ENCODE measurements at places on chromosomes 6 and 20.

GRCh38 chr6:130890521-130890971, 63.3 kb downstream of the SMLR1 start:
- no peak for DNase-seq

- no peak for DNase-seq
Observed at GRCh38 chr20:33766686-33767085, 34.9 kb downstream of the ZNF341 start.

DNA sequence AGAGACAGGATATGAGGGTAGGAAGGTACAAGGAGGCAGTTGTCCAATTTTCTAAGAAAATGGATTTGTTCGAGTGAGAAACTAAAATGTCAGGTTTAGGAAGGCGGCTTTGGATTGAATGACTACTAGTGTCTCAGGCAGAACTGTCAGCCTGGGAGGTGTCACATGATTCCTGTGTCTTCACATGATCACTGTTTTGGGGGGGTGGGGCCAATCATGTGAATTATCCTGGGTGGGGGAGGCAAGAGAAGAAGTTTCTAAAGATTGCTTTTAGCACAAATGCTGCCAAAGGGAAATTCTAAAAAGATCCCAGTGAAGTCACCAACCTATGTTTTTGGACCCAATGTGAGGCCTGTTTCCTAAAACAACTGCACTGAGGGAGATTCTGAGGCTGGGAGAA, 2.3 kb downstream of the SIRPA start:
- no peak for DNase-seq

DNA sequence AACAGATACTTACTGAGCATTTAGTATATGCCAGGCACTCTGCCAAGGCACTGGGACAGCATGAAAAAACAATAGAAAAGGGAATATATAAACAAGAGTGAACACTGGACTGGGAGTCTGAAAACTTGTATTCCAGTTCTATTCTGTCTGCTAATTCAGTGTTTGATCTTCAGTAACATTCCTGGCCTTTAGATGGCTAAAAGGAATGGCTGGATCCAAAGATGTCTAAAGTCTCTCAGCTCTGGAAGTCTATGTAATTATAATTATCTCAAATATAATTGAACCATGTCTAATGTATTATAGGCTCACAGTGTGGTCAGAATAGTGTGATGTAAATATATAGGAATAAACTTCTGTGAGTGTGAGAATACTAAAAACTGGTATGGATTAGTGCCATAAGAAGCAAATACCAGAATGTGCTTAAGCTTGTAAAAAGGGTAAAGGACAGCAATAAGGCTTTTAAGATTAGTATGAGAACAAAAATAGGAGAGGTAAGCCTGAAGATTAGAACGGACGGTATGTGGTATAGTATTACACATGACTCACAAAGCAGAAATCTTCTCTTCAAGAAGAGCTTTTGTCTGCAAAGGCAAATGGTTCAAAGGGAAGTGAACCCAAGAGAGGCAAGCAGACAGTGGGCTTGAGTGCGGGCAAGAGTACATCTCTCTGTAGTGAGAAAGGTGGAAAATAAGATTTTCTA, 68.5 kb downstream of the TMEM200A start:
- DNase-seq: peak; percentile 20

DNA sequence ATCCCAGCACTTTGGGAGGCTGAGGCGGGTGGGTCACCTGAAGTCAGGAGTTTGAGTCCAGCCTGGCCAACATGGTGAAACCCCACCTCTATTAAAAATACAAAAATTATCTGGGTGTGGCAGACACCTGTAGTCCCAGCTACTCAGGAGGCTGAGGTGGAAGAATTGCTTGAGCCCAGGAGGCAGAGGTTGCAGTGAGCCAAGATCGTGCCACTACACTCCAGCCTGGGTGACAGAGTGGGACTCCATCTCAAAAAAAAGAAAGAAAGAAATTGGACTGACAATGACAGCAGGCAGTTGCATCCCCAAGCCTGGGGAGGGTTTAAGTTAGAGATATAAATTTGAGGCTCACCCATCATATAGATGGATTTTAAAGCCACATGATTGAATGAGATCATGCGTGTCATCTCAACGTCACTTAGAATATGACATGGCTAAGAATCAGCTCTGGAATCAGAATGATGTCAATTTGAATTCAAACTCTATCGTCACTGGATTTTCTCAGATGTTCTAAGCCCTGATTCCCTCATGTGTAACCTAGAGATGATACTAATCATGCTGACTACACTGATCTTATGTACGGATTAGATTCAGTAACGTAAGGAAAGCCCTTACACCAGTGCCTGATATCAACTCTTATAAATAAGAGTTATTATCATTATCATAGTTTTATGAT, 534.0 kb upstream of the JARID2 start:
- no peak for DNase-seq

GRCh38 chr6:4059115-4059777, 19.7 kb downstream of the FAM217A start:
- DNase-seq: peak; percentile 85

DNA sequence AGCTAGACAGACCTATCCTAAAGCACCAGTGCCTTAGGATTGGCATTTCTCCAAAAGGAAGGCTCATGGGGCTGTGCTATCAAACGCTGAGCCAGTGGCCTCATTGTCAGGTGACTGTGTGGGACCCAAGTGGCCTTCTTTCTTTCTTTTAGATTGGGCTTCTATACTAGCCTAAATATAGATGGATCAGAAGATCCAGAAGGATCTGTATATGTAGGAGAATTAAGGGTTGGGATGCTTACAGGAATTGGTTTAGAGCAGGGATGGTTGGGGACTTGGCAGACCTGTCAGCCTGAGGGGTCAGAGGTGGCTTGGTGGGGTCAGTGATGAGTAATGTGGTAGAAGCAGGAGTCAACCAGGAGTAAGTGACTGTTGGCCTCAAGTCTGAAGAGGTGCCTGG, 14.8 kb downstream of the ABT1 start:
- no peak for DNase-seq

GRCh38 chr6:35064757-35065440, 76.2 kb downstream of the TCP11 start:
- DNase-seq: no peak

DNA sequence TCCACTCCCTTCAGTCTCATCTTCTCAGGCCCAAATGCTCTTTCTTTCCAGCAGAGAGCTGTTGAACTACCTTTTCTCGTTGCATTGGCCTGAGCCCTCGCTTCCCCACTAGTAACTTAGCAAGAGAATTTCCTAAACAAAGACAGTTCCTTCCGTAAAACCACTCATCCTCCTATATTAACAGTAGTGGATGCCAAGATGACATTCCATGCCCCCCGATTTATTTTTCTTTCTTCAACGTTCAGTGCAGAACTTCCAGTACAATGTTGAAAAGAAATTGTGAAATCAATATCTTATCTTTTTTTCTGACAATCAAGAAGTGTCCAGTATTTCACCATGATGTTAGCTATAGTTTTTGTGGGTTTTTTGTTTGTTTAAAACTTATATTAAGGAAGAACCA, 45.8 kb downstream of the SOX4 start:
- no peak for DNase-seq

- DNase-seq: no peak
Observed at GRCh38 chr6:33450434-33450833, 3.9 kb upstream of the ZBTB9 start.

GRCh38 chr6:144216668-144217218, 66.4 kb downstream of the STX11 start:
- DNase-seq: no peak

GRCh38 chr6:159487636-159488035, 205.4 kb downstream of the SOD2 start:
- peak; percentile 4 for DNase-seq

DNA sequence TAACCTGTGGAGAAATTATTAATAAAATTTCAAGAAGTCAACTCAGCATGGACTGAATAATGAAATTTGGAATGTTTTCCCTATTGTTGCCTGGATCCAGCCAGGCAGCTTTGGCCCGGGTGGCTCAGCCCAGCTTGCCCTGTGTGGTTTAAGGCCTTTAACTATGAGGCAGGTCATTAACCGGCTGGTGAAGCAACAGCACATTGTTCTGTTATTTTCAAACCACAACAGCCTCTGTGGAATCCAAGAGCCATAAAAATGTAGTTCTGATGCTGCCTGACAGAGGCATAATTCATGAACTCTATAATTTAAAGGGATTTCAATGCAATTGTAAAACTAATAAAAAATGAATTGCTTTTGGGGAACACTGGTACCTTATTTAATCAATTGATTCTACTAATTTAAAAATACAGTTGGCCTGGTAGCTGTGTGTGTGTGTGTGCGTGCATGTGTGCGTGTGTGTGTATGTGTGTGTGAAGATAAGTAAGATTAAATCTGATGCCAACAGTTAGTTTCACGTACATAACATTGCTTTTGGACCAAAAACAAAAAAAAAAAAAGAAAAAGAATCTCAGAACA, 117.7 kb downstream of the RPS12 start:
- DNase-seq: no peak

- DNase-seq: no peak
Observed at GRCh38 chr6:76840865-76841264, 622.4 kb downstream of the HTR1B start.

GRCh38 chr6:4533576-4533975, 242.6 kb upstream of the CDYL start:
- no peak for DNase-seq

DNA sequence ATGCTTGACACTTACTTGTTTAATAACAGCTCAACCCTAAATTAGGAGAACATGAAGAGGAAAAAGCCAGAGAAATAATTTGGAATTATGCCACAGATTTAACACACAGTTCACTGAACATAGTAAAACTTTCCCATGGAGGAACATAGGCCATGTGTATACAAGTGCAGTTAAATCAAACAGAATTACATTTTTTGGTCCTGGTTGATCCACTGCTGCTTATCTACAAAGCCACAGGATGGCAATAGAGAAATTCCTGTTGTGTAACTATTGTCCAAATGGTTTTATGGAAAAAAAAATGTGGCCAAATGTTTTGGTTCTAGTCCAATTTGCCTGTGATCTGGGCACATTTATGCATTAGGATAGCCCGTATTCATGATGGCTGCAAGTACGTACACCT, 136.8 kb downstream of the ALDH8A1 start:
- no peak for DNase-seq
